Heart right ventricle (tissue), 16 donors: ENCODE measurements at places on chromosomes 3 and 15. TPM values are rescaled to one million over a fixed set of nuclear protein-coding genes. Genes with fewer than 3 reads are reported as not detected.
A peak's percentile ranks its signal among the peaks of the same experiment; 100 is the strongest.

DNA sequence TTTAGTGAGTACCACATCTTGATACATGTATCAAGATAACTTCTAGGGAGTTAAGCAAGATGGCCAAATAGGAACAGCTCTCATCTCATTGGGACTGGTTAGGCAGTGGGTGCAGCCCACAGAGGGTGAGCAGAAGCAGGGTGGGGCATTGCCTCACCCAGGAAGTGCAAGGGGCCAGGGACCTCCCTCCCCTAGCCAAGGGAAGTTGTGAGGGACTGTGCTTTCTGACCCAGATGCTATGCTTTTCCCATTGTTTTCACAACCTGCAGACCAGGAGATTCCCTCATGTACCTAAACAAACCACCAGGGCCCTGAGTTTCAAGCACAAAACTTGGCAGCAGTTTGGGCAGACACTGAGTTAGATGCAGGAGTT is 665.0 kb upstream of the CBLB start:
- no peak for DNase-seq

DNA sequence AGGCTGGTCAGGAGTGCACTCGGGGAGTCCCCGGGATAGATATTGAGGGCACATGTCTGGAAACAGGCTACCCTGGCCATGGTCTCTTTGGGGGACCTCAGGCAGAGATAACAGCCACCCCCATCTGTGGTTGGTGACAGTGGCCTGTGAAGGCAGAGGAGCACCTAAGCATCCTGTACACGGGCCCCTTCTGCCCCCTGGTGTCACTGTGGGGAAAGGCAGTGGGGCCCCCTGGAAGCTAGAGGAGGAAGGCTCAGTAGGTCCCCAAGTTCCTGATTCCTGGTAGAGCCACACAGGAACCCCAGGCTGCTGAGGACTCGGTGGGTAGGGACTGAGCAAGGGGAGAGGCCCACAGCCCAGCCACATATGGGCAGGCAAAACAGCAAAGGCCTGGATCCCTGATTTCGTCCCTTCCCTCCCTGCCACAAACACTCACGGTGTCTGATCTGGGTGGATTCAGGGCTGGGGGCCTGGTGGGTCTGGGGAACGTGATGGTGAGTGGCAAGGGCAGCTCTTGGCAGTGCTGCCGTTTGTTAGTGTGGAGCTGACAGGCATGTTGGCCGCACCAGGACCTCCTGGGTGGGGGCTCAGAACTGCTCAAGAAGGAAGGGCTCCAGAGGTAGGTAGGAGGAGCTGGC is 14.1 kb upstream of the CXCR6 start:
- no peak for DNase-seq

DNA sequence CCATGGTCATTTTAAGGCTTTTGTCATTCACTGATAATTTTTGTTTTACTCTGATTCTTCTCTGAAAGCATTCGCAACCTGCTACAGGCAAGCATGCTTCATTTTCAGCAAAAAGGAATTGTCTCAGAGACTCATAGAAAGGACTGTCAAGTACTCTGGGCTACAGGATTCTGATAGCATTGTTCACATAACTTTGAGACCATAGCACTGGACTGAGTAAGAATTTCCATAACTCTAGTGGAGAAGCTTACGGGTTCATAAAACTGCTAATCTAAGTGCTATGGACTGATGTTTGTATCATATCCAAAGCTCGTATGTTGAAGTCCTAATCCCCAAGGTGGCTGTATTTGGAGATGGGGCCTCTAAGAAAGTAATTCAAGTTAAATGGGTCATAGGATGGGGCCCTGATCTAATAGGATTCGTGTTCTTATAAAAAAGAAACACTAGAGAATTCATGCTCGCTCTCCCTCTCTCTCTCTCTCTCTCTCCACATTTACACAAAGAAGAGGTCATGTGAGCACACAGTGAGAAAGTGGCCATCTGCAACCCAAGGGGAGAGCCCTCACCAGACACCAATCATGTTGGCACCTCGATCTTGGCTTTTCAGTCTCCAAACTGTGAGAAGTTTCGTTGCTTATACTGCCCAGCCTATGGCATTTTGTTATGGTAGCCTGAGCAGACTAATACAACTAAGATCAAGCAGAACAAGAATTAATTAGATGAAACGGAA is 60.4 kb downstream of the CRYGS start:
- no peak for DNase-seq

- DNase-seq, result no peak
Observed at GRCh38 chr3:171358881-171359198, 101.4 kb downstream of the TNIK start.

DNA sequence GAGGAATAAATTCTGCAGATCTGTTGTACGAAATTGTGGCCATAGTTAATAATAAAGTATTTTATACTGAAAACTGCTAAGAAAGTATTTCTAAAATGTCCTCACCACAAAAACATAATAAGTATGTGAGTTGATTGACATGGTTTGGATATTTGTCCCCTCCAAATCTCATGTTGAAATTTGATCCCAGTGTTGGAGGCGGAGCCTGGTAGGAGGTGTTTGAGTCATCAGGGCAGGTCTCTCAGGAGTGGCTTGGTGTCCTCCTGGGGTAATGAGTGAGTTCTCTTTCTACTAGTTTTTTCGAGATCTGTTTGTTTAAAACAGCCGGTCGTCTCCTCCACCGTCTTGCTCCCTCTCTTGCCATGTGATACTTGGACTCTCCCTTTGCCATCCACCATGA is 424.1 kb upstream of the KCNMB2 start:
- no peak for DNase-seq

DNA sequence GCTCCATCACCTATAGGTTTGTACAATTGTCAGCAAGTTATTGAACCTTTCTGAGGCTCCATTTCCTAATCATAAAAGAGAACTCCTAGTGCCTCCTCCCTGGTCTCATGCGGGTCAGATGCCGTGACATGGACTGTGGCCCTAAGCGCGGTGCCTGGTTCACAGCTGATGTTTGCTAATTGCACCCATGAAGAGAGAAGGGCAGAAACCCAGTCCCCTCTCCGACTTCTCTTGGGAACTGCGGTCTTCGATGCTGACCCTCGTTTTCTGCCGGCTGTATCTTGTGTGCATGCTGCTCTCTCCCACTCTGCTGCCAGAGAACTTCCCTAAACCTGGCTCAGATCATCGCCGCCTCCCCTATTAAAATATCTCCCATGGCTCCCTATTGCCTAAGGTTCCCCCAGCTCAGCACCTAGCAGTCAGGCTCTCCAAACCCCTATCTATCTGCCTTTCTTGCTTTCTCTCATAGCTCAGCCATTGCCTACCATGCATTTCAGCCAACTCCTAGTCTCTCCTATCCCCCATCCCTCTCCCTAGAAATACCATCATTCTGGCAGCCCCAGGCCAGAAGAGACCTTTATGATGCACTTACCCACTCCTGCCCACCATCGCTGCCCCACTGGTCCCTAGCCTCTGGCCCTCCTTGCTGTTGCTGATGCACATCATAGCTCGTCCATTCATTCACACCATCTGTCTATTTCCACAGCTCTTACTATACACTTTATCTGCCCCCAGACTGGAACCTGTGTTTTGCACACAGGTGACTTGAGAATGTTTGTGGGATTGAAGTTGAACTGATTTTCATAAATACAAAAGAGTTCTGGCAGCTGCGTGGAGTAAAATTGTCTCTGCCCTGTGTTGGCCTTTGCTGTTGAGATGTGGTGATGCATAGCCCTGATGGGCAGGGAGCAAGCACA is 6.6 kb downstream of the ISG20 start:
- DNase-seq, result no peak

DNA sequence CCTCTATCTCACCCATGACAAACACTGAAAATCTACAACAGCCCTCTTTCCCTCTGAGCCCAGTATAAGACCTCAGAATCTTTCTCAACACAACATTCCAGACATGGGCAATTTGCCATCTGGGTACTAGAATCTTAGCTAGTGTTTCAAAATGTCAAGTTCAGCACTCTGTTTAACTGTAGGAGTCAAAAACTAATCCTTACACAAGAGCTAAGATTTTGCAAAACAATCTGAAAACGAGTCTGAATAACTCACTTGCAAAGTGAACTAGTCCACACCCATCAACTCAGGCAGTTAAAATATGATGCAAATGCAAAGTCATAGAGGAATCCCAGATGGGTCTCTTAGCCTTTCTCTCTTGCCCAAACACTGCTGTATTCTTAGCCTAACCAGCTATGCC is 67.8 kb downstream of the GPR176 start:
- DNase-seq, result no peak

DNA sequence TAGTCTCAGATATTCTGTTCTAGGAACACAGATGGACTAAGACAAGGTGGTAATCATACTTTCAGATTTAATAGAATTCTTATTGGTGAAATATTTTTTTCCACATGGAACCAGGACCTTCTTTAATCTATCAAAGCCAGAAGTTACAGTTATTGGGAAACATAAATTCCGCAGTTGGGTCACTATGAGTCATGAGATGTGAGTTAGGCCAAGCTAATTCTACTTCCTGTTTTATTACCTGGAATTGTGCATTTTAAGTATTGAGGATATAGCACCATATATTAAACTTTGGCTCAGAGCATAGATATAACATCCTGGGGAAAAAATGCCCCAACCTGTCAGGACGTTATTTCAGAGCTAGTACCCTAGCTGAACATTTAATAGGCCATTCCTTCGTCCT is 96.4 kb upstream of the P3H2 start:
- no peak for DNase-seq

GRCh38 chr3:16807391-16807790 is 77.4 kb upstream of the PLCL2 start:
- no peak for DNase-seq

- DNase-seq, result peak; percentile 44
Observed at GRCh38 chr15:39171944-39172368, 408.9 kb upstream of the THBS1 start.

DNA sequence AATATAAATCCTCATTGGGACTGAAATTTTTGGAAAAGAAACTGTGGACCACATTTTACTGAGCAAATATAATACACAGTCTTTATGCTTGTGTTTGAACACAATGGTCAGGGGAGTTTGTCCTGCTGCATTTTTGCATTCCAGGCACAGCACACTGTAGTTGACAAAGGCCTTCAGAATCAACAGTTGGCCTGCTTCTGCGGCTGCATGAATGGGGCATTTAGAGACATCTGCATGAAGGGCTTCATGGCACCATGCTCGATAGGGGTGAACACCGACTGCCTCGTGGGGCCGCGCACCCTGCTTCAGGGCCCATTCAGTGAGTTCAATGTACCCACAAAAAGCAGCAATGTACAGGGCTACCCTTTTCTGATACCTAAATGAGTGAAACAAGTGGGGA is 15.4 kb upstream of the COMMD2 start:
- no peak for DNase-seq

DNA sequence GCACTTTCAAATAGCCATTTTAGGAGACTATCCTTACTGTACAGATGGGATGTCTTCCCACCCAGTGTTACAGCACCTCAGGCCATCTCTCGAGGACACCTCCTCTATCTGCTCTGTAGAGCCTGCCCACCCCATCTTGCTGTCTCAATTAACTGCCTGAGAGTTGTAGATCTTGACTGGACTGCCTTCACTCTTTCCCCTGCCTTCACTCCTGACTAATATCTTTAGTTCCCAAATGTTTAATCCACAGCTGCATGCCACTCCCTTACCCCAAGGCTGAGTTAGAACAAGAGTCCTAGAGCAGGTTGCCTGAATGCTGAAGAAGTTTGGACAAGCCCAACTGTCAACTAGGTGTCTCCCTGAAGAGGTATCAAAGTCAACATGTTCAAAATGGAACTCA is 1.3 kb upstream of the PP2D1 start:
- no peak for DNase-seq

Gene FEZF2
- total RNA-seq, result not detected

Gene ZBTB11
- total RNA-seq, result 7.9 TPM

Gene SNX22
- total RNA-seq, result 5.1 TPM

Gene BLOC1S6
- total RNA-seq, result 28.6 TPM

Gene SEMA3G
- 13.8 TPM for total RNA-seq

Gene EPB42
- total RNA-seq, result 0.23 TPM

Gene SLC9C1
- total RNA-seq, result 1.9 TPM

Gene DNASE1L3
- total RNA-seq, result 1.3 TPM

Gene SLITRK3
- total RNA-seq, result not detected

Gene MYZAP
- total RNA-seq, result 1,103 TPM

Gene CLASP2
- total RNA-seq, result 84.3 TPM
